Activated CD4-positive, alpha-beta T cell treated with anti-CD3 and anti-CD28 coated beads, Interleukin-2, amount 50 U/mL, for 24 hours (primary cell): ENCODE measurements at places on chromosomes 12 and 14.

DNA sequence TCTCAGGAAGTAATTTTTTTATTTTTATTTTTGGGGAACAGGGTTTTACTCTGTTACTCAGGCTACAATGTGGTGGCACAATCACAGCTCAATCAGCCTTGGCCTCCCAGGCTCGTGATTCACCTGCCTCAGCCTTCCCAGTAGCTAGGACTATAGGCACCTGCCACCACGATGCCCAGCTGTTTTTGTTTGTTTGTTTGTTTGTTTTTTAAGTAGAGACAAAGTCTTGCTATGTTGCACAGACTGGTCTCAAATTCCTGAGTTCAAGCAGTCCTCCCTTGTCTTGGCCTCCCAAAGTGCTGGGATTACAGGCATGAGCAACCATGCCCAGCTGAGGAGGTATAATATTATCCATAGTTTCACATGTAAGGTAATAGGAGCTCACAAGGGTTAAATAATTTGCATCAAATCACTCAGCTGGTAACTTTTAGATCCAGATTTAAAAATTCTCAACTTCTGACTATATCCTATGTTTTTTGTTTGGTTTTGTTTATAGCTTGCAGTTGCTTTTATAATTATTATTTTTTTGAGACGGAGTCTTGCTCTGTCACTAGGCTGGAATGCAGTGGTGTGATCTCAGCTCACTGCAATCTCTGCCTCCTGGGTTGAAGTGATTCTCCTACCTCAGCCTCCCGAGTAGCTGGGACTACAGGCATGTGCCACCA is 629.3 kb downstream of the DIO2 start:
- DNase-seq = no peak

GRCh38 chr14:72754949-72755348 is 139.0 kb downstream of the DPF3 start:
- DNase-seq = no peak

GRCh38 chr12:92859650-92860386 is 69.3 kb downstream of the EEA1 start:
- DNase-seq = no peak

DNA sequence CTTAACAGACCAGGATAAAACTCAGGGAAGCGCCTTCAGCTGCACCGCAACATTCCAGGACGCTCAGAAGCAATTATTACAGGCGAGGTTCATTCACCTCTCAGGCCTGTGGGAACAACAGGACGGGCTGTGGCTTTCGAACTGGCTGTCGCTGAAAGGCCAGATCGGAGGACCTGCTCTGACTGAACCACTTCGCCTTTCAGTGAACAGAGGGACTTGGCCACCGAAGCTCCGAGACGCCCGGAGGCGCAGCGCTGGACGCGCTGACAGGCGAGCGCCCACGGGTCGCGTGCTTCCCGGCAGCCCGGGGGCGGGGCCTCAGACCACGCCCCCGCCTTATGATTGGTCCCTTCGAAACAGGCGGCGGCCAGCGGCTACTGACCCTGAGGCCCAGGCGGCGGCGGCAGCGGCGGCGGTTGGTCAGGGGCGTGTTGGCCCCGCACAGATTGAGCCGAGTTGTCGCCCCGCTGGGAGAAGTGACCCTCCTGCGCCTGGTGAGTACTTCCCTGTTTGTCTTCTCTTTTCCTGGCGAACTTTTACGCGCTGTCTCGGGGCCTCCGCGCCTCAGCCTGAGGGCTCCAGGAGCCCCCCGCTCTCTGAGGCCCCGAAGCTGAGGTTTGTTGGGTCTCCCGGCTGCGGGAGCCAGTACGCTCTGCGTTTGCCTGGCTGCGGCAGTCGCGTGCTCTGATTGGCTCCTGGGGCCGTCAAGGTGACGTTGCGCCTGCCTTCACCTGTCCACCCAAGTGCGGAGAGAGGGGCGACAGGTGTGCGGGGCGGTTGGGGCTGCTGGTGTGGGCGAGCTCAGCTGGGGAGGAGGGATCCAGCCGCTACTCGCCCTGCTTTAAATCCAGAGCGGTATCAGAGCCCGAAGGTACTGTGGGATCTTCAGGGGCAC is at the start of gene GAS2L3:
Gene GAS2L3, plus strand, starts transcription at position 393 of the 895 bp plus-strand sequence. CDS start 21,221 bp downstream, outside the sequence.
- peak; percentile 16 for DNase-seq

DNA sequence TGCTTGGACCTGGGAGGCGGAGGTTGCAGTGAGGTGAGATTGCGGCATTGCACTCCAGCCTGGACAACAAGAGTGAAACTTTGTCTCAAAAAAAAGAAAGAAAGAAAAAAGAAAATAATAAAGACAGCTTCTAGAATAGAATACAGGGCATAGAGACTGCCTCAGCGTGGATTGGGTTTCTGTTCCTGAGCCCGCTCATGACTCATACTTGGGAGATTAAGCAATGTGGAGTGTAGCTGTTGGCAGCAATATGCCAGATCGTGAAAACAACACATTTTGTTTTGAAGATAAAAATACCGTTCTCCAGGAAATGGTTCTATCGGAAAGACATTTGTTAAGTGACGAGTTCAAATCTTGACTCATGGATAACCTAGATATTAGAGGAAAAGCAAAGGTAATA is 67.2 kb downstream of the GLT1D1 start:
- no peak for DNase-seq

GRCh38 chr14:36020120-36021029 is 156.1 kb downstream of the PTCSC3 start:
- no peak for DNase-seq

DNA sequence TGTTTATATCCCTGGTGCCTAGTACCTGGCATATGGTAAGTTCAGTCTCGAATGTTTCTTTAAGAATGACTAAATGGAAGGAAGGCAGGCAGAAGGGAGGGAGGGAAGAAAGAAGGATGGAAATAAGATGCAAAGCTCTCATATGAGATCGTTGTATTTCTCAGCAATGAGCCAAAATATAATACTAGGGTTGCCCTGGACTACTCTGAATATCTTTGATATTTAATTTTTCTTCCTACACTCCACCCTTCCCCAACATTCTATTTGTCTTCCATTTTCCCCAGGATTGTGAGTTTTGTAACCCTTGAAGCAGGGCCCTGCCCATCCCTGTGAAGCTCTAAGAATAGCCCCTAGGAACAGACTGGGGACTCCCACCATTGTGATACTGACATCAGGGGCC is 43.9 kb downstream of the GUCY2C start:
- no peak for DNase-seq
